Suprapubic skin (tissue), 4 donors: ENCODE measurements at places on chromosomes 4 and X.

- no peak for DNase-seq
- H3K27ac ChIP-seq: no peak overlapping the region
- no peaks in the 10 kb centered on the region for H3K36me3 ChIP-seq
- H3K4me1 ChIP-seq: peaks cover 3% of the 10 kb centered on the region
- H3K4me3 ChIP-seq: no peak overlapping the region
- no peaks in the 10 kb centered on the region for H3K27me3 ChIP-seq
Observed at GRCh38 chr4:152476796-152477195, 59.1 kb downstream of the FBXW7 start.

- DNase-seq: no peak
- no peaks in the 10 kb centered on the region for H3K4me1 ChIP-seq
- no peaks in the 10 kb centered on the region for H3K27me3 ChIP-seq
- H3K4me3 ChIP-seq: no peak overlapping the region
Observed at GRCh38 chrX:150240643-150240970, 122.5 kb upstream of the MAMLD1 start.

GRCh38 chrX:134738986-134739740 is 80.9 kb upstream of the PLAC1 start:
- H3K4me3 ChIP-seq: no peak overlapping the region
- H3K27me3 ChIP-seq: no peaks in the 10 kb centered on the region
- no peaks in the 10 kb centered on the region for H3K36me3 ChIP-seq

DNA sequence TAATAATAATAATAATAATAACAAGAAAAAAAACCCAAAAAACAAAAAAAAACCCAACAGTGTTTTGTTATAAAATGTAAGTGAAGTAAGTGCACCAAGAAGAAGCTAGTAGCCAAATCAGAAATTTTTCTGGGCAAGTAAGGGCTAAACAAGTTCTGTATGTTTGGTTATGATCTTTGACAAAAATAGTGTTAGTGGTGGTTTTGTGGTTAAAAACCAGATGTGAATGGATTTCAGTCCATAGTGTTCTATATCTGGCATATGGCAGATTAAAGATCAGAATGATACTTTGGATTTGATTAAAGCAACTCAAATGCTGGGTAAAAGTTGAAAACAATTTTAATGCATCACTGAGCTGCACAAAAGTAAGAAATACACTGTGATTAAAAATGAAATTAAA is 116.5 kb upstream of the NDST4 start:
- no peak overlapping the region for H3K27ac ChIP-seq
- H3K4me3 ChIP-seq: no peak overlapping the region
- H3K27me3 ChIP-seq: no peaks in the 10 kb centered on the region
- no peaks in the 10 kb centered on the region for H3K36me3 ChIP-seq

DNA sequence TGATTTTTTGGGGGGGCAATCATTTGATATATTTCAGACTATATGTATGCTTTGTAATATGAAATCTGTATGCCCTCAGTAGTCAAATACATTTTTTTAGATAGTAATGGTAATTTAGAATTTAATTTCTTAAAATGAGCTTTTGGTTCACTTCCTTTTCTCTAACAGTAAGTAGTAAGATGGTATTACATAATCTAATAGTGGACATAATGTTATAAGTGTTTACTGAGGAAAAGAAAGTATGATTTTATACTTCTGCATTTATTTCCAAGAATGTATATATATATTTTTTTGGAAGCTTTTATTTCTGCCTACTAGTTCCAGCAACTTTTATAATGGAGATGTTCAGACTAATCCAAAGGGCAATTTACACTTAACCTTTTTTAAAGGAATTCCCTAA is 1450.7 kb upstream of the TENM3 start:
- DNase-seq: no peak
- H3K27me3 ChIP-seq: no peaks in the 10 kb centered on the region
- no peaks in the 10 kb centered on the region for H3K36me3 ChIP-seq
- H3K27ac ChIP-seq: no peak overlapping the region
- no peaks in the 10 kb centered on the region for H3K4me1 ChIP-seq

- no peak for DNase-seq
- H3K27ac ChIP-seq: no peak overlapping the region
- no peaks in the 10 kb centered on the region for H3K4me1 ChIP-seq
- no peaks in the 10 kb centered on the region for H3K27me3 ChIP-seq
- no peak overlapping the region for H3K4me3 ChIP-seq
Observed at GRCh38 chr4:117691572-117692351, 342.5 kb upstream of the NDST3 start.

GRCh38 chr4:90515191-90515590 is 388.0 kb downstream of the CCSER1 start:
- no peaks in the 10 kb centered on the region for H3K27me3 ChIP-seq
- H3K4me3 ChIP-seq: no peak overlapping the region
- DNase-seq: no peak
- no peak overlapping the region for H3K27ac ChIP-seq

DNA sequence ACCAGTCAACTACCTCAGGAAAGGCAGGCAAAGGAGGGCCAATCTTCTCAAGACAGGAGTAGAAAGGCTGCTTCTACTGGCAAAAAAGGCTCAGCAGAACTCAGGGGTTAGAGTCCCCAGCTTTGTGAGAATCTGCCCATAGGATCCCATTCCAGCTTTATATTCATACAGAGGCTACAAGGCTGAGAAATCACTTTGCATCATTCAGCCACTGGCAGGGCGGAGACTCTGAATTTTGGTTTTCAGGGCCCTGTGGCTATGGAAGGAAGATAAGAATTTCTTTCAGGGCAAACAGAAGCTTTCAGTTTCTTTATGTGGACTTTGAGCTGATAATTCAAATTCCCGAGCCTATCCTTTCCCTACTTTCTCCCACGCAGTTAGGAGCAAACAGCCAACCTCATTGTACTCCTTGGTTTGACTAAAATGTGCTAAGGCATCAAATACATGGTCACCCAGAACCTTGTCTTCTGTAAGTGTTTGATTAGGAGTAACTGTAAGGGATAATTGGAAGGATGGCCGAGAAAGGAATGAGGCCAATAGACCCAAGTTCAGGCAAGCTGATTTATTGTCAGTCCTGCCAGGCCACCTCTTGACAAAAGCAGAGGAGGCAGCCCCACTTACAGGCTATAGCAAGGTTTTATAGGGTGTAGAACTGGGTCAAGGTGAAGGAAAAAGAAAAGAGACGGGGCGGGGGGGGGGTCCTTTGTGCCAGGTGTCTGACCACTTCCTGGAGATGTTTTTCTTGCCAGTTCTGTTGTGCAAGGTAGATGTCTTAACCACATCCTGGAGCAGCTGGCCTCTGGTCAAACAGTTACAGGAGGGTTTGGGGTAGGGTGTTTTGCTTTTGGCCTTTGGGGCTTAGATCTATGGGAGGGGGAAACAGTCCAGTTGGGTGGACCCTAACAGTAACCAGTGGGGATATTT is 165.3 kb upstream of the PPP1R2C start:
- no peaks in the 10 kb centered on the region for H3K4me1 ChIP-seq
- no peak overlapping the region for H3K27ac ChIP-seq
- no peak overlapping the region for H3K4me3 ChIP-seq
- no peaks in the 10 kb centered on the region for H3K27me3 ChIP-seq
- H3K36me3 ChIP-seq: no peaks in the 10 kb centered on the region

DNA sequence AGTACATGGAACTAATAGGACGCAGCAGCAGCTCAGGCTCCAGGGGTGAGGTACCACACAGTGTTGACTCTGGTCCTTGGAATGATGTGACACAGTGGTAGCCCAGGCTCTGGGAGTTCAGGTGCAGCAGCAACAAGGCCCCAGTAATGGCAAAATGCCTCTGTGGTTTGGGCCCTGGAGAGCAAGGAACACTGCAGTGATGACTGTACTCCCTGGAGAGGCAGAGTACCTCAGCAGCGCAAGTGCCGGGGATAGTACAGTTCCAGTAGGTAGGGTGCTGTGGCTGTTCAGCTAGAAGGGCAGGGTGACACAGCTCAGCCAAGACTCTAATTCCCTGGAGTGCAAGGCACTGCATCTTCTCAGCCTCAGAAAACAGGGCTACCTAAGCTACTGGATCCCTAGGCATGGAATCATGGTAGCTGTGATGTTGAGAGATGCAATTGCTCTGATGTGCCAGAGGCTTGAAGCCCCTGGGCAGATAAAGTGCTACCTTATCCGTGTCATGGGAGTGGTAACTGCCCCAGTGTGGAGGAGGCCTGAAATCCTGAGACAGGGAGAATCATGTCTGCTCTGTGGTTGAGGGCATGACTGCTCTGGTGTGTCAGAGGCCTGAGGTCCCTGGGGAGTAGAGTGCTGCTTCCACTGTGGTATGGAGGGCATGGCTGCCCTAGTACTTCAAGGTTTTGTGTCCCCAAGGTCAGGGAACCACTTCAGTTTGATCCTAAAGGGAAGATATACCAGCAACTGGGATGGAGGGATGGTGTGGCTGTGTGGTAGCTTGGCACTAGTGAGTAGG is 55.2 kb downstream of the AREG start:
- H3K27me3 ChIP-seq: no peaks in the 10 kb centered on the region
- no peak for DNase-seq
- no peak overlapping the region for H3K4me3 ChIP-seq
- H3K27ac ChIP-seq: no peak overlapping the region
- H3K36me3 ChIP-seq: no peaks in the 10 kb centered on the region
- H3K4me1 ChIP-seq: no peaks in the 10 kb centered on the region

GRCh38 chrX:9842541-9842940 is 56.3 kb downstream of the SHROOM2 start:
- no peaks in the 10 kb centered on the region for H3K4me1 ChIP-seq
- H3K4me3 ChIP-seq: no peak overlapping the region
- H3K36me3 ChIP-seq: no peaks in the 10 kb centered on the region
- H3K27ac ChIP-seq: no peak overlapping the region

DNA sequence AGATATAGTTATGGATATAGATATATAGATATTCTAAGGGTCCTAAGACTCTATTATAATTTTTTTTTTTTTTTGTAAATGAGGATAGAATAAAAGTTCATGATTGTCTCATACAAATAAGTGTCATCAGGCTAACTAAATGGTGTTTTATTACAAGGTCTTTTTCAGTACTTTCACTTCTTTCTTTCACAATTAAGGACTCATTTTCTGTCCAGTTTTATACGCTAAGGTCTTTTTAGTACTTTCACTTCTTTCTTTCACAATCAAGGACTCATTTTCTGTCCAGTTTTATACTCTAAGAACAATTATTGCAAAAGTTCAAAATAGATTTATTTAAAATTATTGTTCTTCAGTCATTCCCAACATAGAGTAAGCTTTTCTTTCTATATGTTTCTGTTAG is 32.7 kb downstream of the RUFY3 start:
- H3K27ac ChIP-seq: no peak overlapping the region
- no peaks in the 10 kb centered on the region for H3K36me3 ChIP-seq
- peaks cover 5% of the 10 kb centered on the region for H3K4me1 ChIP-seq
- no peaks in the 10 kb centered on the region for H3K27me3 ChIP-seq
- no peak for DNase-seq

DNA sequence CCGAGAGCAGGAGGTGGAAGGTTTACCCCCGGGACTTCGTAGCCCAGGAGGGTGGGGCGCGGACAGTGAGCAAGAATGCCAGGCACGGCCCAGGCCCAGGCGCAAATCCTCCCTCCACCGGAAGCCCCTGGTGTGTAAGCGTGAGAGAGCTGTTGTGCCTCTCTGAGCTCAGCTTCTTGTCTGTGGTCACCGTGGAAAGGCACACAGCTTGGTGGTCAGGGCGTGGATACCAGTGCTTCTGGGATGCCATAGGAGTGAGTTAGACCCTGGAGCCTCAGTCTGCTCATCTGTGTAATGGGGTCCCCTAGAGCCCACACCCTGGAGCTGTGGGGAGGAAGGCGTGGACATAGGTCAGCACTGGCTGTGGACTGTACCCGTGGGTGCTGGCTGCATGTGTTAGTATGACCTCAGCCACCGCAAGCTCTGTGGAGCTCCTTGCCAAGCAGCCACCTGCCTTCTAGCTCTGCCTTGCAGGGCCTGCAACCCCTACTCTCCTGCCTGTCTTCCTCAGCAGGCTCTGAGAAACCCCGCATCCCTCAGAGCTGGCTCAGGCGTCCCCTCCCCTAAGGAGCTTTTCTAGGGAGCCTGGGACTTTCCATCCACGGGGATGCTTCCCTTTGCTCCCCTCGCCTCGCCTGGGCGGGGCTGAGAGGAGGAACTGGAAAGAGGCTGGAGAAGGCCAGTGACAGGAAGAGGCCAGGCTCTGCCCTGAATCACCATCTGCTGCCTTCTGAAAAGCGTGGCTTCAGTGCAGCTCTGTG is 28.0 kb upstream of the AFAP1 start:
- H3K27me3 ChIP-seq: no peaks in the 10 kb centered on the region
- peaks cover 55% of the 10 kb centered on the region for H3K4me1 ChIP-seq
- no peak overlapping the region for H3K4me3 ChIP-seq
- H3K36me3 ChIP-seq: no peaks in the 10 kb centered on the region

DNA sequence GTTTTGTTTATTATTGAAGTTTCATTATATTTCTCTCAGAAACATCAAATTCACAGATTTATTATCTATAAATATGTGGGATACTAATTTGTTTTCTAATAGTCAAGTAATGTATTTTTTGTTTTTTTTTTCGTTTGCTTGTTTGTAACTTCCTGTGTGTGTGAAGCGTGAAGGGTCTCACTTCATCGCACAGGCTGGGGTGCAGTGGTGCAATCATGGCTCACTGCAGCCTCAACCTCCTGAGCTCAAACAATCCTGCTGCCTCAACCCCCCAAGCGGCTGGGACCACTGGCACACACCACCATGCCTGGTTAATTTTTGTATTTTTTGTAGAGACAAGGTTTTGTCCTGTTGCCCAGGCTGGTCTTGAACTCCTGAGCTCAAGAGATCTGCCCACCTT is 55.1 kb downstream of the SH3RF1 start:
- H3K4me3 ChIP-seq: no peak overlapping the region
- H3K27me3 ChIP-seq: no peaks in the 10 kb centered on the region
- H3K36me3 ChIP-seq: peaks cover 4% of the 10 kb centered on the region
- DNase-seq: no peak
- H3K27ac ChIP-seq: no peak overlapping the region
- peaks cover 10% of the 10 kb centered on the region for H3K4me1 ChIP-seq

- no peak overlapping the region for H3K4me3 ChIP-seq
- no peaks in the 10 kb centered on the region for H3K36me3 ChIP-seq
- H3K27ac ChIP-seq: no peak overlapping the region
Observed at GRCh38 chr4:119748853-119749252, 120.2 kb upstream of the PDE5A start.

DNA sequence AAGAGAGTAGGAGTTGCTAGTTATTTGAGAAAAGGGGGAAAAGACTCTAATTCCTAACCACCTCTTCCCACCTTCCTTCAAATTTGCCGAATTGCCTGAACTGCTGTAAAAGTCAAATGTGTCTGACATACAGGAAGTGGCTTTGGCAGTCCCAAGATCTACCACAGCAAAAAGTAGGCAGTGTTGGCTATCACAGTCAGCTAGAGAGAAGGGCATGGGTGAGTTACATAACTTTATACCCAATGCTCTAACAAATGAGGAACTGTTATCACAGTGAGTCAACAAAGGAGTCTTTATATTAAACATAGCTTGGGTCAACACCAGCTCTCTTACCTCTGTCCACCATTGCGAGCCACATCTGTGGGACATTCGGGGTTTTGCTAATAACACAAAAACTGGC is 2.4 kb upstream of the MBNL3 start:
- H3K27me3 ChIP-seq: no peaks in the 10 kb centered on the region
- no peak for DNase-seq
- H3K4me3 ChIP-seq: peak overlapping the region; percentile 62
- H3K4me1 ChIP-seq: peaks cover 5% of the 10 kb centered on the region

- no peaks in the 10 kb centered on the region for H3K36me3 ChIP-seq
- H3K27me3 ChIP-seq: no peaks in the 10 kb centered on the region
- H3K4me3 ChIP-seq: peak within 1 kb of the TSS; percentile 69
- DNase-seq: peak; percentile 77
Observed at GRCh38 chrX:154486396-154487207, at the start of gene UBL4A. TSS of gene UBL4A (minus strand) at chrX:154486615. CDS start at chrX:154486584, 31 bp downstream.

- H3K27me3 ChIP-seq: peaks cover 66% of the 10 kb centered on the region
- peak overlapping the region; percentile 78 for H3K27ac ChIP-seq
- H3K4me3 ChIP-seq: peak overlapping the region; percentile 65
- H3K36me3 ChIP-seq: no peaks in the 10 kb centered on the region
Observed at GRCh38 chr4:108172231-108172752, 3.6 kb upstream of the LEF1 start.

GRCh38 chr4:26173619-26174018 is 147.2 kb upstream of the RBPJ start:
- H3K36me3 ChIP-seq: no peaks in the 10 kb centered on the region
- DNase-seq: no peak
- H3K27ac ChIP-seq: no peak overlapping the region
- H3K4me1 ChIP-seq: peaks cover 9% of the 10 kb centered on the region
- H3K27me3 ChIP-seq: no peaks in the 10 kb centered on the region
